ENCODE measurements at places on chromosomes 6 and 20.

GRCh38 chr6:139628270-139628669, 253.8 kb upstream of the CITED2 start:
- no peak for DNase-seq

GRCh38 chr6:65938000-65938399, 231.0 kb upstream of the EYS start:
- no peak for DNase-seq

- peak; percentile 73 for DNase-seq
Measured at GRCh38 chr20:19735446-19735845, 22.6 kb upstream of the RIN2 start.

- no peak for DNase-seq
Measured at GRCh38 chr6:131778169-131778568, 29.7 kb upstream of the ENPP1 start.

- no peak for DNase-seq
Measured at GRCh38 chr6:138082232-138082631, 25.0 kb downstream of the PERP start.

DNA sequence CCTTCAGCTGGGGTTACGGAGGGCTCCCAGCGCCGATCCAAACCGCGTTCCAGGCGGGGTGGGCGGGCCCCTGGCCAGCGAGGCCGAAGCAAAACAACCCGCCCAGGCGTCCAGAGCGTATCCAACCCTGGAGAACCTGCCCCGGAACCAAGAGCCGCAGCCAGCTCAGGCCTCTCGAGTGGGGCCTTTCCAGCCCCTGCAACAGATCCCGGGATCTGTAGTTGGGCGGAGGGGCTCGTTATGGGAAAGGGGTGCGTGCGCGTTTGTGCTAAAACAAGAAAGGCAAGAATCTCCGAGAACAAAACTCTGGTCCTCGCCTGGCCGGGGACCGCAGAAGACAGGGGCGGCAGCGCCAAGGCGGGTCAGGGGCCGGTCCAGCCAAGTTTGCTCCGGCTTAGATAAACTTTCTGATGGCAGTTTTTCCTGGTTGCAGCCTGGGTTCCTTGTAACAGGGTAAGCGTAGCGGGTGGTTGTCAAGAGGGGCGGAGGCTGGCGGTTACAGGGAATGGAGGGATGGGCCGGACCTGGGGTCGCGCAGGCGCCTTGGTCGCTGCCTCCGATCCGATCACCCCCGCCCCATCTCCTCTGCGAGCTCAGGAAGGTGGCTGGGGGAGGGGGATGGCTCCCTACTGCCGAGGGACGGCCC, 448 bp upstream of the RIN2 start:
- DNase-seq = peak; percentile 93

GRCh38 chr6:54289426-54289825, 18.8 kb upstream of the TINAG start:
- no peak for DNase-seq

GRCh38 chr6:37137201-37138090, 32.5 kb upstream of the PIM1 start:
- no peak for DNase-seq

- DNase-seq = no peak
Measured at GRCh38 chr6:169042061-169042460, 211.6 kb downstream of the THBS2 start.

Measured in mucosa of descending colon (tissue), 3 donors.